ENCODE measurements at places on chromosomes 1 and 21. TPM values are rescaled to one million over a fixed set of nuclear protein-coding genes. Genes with fewer than 3 reads are reported as not detected.
A peak's percentile ranks its signal among the peaks of the same experiment; 100 is the strongest.

DNA sequence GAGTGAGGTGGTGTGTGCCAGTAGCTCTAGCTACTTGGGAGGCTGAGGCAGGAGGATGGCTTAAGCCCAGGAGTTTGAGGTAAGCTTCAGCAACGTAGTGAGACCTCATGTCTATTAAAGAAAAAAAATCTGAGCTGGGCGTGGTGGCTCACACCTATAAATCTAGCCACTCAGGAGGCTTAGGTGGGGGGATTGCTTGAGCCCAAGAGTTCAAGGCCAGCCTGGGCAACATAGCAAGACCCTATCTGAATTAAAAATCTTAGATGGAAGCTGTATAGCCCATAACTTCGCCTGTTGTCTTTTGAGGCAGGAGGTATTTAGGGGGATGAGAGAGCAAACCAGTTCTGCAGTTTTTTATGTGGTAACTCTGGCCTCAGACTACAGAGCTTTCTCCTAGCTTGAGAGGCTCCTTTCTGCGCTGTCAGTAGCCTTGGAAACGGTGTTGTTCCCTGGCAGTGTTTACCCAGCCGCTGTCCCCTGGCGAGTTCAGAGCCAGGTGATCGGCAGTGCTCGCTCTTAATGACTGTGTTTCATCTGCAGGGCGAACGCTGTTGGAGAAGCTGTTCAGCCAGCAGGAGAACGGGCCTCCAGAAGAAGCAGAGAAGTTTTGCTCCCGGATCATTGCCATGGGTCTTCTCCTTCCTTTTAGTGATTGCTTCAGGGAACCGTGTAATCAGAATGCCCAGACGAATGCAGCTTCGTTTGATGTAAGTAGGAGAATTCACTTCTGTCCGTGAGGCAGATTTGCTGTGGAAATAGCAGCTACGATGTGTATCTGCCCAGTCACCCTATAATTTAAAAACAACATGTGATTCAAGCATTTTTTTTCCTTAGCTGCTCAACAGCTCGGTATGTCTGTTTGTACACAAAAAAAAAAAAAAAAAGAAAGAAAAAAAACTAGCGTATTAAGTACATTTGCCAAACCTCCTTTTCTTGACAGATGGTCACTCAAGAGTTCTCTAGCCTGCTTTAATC, 31.2 kb downstream of the FMN2 start:
- DNase-seq: peak; percentile 86

DNA sequence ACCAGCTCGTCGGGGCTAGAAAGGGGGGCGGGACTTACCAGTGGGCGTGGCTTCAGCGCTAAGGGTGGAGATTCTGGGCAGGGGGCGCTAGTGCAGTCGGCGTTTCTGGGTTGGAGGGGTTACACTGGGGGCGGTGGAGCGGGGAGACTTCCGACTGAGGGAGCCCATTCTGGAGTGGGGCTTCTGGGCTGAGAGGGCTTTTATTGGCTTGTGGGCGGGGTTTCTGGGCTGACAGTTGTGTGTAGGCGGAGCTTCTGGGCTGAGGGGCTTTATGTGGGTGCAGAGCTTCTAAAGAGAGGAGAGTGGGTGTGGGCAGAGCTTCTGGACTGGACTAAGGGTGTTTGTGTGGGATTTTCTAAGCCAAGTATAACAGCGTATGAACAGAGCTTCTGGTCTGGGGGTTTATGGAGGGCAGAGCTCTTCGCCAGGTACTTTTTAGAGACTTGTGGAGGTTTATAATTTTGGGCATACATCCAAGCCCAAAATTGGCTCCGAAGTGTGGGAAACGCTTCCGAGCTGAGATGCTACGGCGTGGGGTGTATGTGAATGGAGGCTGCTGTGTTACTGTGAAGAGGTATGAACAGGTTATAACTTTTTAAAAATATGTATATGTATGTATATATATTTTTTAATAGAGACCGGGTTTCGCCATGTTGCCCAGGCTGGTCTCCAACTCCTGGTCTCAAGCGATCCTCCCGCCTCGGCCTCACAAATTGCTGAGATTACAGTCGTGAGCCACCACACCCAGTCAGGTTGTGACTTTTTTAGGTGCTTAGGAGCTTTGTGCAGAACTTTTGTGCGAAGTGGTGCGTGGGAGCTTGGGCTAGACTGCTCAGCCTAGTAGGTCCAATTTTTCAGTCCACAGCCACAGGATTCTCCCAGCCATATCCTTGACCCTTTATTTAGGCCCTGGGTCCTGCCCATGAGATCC, 825 bp downstream of the TMEM39B start:
- DNase-seq: peak; percentile 99

DNA sequence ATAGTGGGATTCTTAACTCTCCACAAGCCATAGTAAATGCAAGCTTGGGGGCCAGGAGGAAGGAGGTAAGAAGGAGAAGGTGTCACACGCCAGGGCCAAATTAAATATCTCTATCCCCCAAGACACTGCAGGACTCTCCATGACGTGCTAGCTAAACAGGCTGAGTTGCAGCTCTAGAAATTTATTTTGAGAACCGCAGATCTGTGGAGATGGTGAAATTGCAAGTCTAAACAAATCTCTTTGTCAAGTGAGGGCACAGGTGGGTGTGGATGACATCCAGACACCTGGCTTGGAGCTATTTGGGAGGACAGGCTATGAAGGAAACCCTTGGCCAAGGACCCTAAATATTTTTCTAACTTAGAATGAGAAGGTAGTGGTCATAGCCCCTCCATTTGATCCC, 39.5 kb upstream of the USP1 start:
- DNase-seq: no peak

- DNase-seq: no peak
Observed at GRCh38 chr1:5751163-5751540, 241.1 kb downstream of the NPHP4 start.

GRCh38 chr1:83901547-83902155, 97.3 kb downstream of the TTLL7 start:
- DNase-seq: no peak

- no peak for DNase-seq
Observed at GRCh38 chr1:182444497-182444896, 5.4 kb upstream of the RGSL1 start.

- DNase-seq: no peak
Observed at GRCh38 chr1:156420205-156421061, 51.4 kb downstream of the RHBG start.

- peak; percentile 33 for DNase-seq
Observed at GRCh38 chr1:67601539-67601938, 83.5 kb upstream of the GADD45A start.

DNA sequence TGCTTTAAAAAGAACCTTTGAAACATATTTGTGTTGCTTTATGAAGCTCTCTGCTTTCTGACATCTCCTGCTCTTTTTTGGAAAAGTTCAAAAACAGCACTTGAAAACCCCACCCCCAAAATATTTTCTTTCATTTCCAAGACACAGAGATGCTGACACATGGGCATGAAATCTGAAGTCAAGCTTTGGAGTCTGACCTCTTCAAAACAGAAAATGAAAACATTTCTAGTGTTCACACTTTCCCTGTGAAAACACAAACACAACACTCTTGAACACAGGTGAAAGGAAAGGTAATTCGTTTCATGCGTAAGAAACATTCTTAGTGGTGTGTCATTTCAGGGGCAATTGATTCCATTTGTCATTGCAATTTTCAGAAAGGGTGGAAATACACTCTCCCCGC, 10.8 kb downstream of the NGF start:
- DNase-seq: no peak

- DNase-seq: no peak
Observed at GRCh38 chr1:155307247-155307740, 1.4 kb upstream of the FDPS start.

- DNase-seq: no peak
Observed at GRCh38 chr1:32393136-32393535, 1.1 kb downstream of the BSDC1 start.

GRCh38 chr1:74199504-74199903, 1.5 kb downstream of the FPGT start:
- DNase-seq: no peak

DNA sequence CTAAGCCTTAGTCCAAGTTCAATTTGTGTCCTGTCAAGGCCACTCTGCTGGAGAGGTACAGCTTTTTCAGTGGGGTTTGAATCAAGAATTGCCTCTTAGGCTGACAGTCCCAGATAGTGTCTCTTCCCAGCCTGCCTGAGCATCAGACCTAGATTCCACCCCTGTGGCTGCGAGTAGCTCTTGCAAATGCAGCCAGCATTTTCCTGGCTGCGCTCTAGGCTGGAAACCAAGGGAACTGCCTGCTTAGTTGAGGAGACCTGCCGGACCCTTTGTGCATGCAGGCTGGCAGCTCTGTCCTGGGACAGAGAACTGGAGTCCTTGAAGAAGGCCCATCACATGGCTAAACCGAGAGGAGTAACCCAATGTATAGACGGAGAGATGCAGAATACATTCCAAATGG, 293.7 kb downstream of the PCP4 start:
- no peak for DNase-seq

DNA sequence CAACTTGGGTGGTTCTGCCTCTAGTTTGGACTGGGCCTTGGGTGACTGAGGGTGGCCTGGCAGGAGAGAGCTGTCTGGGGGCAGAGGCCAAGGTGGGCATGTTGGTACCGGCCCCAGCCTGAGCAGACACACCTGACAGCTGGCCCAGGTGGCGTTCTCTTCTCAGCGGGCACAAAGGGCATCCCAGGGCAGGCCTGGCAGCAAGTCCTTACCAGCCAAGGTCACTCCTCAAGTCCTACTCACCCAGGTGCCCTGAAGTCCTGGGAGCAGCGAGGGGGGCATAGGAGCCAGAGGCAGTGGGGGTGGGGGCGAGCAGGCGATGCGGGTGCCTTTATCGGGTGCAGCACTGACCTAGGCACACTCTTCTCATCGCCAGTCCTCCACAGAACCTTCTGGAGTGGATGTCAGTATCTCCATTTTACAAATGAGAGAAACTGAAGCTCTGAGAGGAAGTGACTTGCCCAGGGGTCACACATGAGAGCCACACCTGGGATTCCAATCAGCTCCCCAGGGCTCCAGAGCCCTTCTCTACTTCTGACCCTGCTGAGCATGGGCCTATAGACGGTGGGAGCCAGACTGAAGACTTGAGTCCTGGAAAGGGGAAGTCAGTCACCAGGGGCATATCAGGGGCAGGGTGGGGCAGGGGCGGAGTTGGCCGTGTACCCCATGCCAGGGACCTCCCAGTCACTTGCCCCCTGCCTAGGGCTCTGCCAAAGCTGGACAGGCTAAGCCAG, 587 bp upstream of the SLC25A34 start:
- DNase-seq: no peak

- DNase-seq: peak; percentile 76
Observed at GRCh38 chr1:160085686-160086455, 4.5 kb downstream of the KCNJ9 start.

- no peak for DNase-seq
Observed at GRCh38 chr1:10939654-10940450, 72.6 kb upstream of the TARDBP start.

GRCh38 chr1:12615865-12616708, 1.9 kb downstream of the DHRS3 start:
- DNase-seq: peak; percentile 79

GRCh38 chr1:201020040-201020591, 3.4 kb downstream of the KIF21B start:
- no peak for DNase-seq

DNA sequence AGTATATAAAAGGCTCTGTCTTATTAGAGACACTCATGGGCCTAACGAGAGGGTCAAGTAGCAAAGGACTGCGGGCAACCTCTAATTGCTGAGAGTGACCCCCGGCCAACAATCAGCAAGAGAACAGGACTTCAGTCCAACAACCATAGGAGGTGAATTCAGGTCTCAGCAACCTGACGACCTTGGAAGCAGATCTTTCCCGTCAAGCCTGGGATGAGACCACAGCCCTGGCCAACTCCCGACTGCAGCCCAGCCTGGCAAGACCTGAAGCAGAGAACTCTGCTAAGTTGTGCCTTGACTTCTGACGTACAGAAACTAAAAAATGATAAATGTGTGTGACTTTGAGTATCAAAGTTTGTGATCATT, 5.7 kb downstream of the ECHDC2 start:
- DNase-seq: no peak

GRCh38 chr1:81681601-81682266, 119.0 kb upstream of the ADGRL2 start:
- peak; percentile 53 for DNase-seq

DNA sequence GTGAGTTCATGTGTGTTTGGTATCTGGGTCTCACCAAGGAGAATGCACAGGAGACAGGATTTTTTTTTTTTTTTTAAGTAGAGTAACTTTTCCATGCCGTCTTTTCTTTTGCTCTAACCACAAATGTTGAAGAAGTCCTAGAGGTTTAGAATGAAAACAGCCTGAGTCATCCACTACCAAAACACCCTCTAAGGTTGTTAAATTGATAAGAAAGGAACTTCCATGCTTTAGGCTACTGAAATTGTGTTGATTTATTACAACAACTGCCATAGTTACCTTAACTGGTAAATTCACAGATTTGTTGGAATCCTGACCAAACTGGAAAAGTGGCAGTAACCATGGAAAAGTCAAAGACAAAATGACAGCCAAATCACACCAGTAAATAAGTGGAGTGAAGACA, 375.6 kb downstream of the AMY1C start:
- DNase-seq: no peak

GRCh38 chr1:117014209-117014608, 12.6 kb downstream of the CD101 start:
- no peak for DNase-seq

DNA sequence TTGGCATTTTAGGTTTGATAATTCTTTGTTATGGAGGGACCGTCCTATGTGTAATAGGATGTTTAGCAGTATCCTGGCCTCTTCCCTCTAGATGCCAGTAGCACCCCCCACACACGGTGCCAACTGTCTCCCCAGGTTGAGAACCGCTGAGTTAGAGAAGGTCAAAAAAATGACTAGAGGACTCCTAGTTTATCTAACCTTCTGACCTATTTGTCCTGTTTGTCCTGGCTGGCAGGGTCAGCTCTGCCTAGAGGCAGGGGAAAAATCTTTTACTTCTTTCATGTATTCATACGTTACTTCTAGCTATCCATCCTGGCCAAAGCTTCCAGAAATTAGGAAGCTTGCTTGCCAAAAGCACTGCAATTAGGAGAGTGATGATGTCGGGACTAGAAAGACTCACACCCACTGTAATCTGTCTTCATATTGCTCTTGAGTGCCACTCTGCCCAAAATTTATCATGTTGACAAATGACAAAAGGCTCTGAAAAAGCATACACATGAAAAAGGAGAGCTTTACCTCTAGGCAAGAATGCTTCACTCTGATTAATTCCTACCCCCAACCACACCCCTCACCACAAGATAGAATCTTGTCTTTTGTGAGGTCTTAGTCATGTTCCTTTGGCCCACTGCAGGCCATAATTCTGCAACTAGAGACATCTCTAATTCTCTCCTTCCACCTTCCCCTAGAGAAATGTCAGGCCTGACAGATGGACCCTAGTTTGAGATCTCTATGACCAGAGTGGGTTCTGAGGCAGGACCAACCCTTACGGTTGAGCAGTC, 14.4 kb upstream of the AKR1A1 start:
- no peak for DNase-seq

The ETNK2 gene
- 33.3 TPM for total RNA-seq

The AMPD1 gene
- 1.5 TPM for total RNA-seq

The GSTM1 gene
- total RNA-seq: not detected

The SLC22A15 gene
- total RNA-seq: 9.8 TPM

The SFN gene
- 44.7 TPM for total RNA-seq

The LAMB3 gene
- 59.7 TPM for total RNA-seq

The SYT11 gene
- total RNA-seq: 16.8 TPM

The ANXA9 gene
- total RNA-seq: 3.3 TPM

The LDLRAP1 gene
- 26.2 TPM for total RNA-seq

The JUN gene
- 109 TPM for total RNA-seq

The AQP10 gene
- not detected for total RNA-seq

The PRAMEF33 gene
- not detected for total RNA-seq

All from kidney (tissue), 22 donors.